Spleen (tissue), 13 donors: ENCODE measurements at places on chromosomes 2 and 18. TPM values are rescaled to one million over a fixed set of nuclear protein-coding genes. Genes with fewer than 3 reads are reported as not detected.
A peak's percentile ranks its signal among the peaks of the same experiment; 100 is the strongest.

RAB6C gene
- total RNA-seq = 0.94 TPM

GRCh38 chr18:40338284-40338683 lies 1616.8 kb upstream of the PIK3C3 start:
- DNase-seq = no peak
- no peak overlapping the region for H3K27ac ChIP-seq
- H3K27me3 ChIP-seq = no peaks in the 10 kb centered on the region

GRCh38 chr2:232372231-232373208 lies 6.0 kb upstream of the ALPP start:
- DNase-seq = no peak
- H3K27ac ChIP-seq = no peak overlapping the region
- H3K36me3 ChIP-seq = no peaks in the 10 kb centered on the region
- no peak overlapping the region for H3K4me3 ChIP-seq
- H3K4me1 ChIP-seq = no peaks in the 10 kb centered on the region

GRCh38 chr2:74816540-74817303 lies 17.2 kb upstream of the HK2 start:
- no peak overlapping the region for H3K4me3 ChIP-seq
- H3K4me1 ChIP-seq = no peaks in the 10 kb centered on the region
- no peaks in the 10 kb centered on the region for H3K27me3 ChIP-seq
- DNase-seq = no peak
- H3K27ac ChIP-seq = peak overlapping the region; percentile 86

DNA sequence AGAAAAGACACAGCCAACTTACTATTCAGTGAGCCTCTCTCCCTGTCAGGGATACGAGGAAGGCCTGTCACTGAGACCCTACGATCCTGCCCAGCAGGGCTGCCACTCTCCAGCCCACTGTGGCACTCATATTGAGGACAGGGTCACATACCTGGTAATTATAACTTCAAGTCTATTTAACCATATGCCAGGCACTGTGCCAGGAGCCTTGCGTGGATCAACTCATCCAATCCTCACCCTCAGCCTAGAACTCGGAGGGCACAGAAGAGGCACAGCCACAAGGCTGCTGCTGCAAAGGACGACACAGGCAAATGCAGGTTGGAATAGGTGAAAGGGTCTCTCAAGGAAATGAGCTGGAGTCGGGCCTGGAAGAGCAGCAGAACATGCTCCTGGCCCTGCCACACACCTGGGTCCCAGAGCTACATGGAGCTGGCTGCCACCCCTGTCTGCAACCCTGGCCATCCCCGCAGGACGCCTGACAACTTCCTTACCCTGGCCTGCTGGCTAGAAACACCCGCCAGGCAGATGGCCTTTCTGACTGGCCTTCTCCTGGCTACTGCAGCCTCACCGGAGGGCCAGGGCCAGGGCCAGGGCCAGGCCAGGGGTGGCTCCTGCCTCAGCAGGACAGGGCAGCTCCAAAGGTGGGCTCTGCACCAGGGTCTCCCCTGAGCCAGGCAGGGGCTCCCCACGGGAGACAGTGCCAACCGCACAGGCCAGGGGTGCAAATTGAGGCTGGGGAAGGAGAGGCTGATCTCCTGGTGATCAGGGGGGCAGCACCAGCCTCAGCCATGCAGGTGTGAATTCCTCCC lies 32.1 kb upstream of the SLC66A3 start:
- peaks cover 11% of the 10 kb centered on the region for H3K27me3 ChIP-seq
- no peak overlapping the region for H3K27ac ChIP-seq
- no peaks in the 10 kb centered on the region for H3K36me3 ChIP-seq
- peaks cover 8% of the 10 kb centered on the region for H3K4me1 ChIP-seq

GRCh38 chr2:142742371-142743214 lies 134.9 kb upstream of the KYNU start:
- H3K27ac ChIP-seq = no peak overlapping the region
- H3K27me3 ChIP-seq = no peaks in the 10 kb centered on the region
- H3K4me3 ChIP-seq = no peak overlapping the region
- H3K4me1 ChIP-seq = no peaks in the 10 kb centered on the region
- H3K36me3 ChIP-seq = no peaks in the 10 kb centered on the region

GPC1 gene
- 9.0 TPM for total RNA-seq

- peak; percentile 68 for DNase-seq
- no peaks in the 10 kb centered on the region for H3K36me3 ChIP-seq
- H3K4me1 ChIP-seq = peaks cover 75% of the 10 kb centered on the region
- peak overlapping the region; percentile 91 for H3K27ac ChIP-seq
- peak overlapping the region; percentile 91 for H3K4me3 ChIP-seq
Observed at GRCh38 chr2:96146881-96147592, 1.8 kb upstream of the DUSP2 start.

GRCh38 chr2:151049746-151050145 lies 211.9 kb downstream of the RBM43 start:
- DNase-seq = no peak
- no peak overlapping the region for H3K27ac ChIP-seq
- no peak overlapping the region for H3K4me3 ChIP-seq
- no peaks in the 10 kb centered on the region for H3K4me1 ChIP-seq
- H3K27me3 ChIP-seq = no peaks in the 10 kb centered on the region

DNA sequence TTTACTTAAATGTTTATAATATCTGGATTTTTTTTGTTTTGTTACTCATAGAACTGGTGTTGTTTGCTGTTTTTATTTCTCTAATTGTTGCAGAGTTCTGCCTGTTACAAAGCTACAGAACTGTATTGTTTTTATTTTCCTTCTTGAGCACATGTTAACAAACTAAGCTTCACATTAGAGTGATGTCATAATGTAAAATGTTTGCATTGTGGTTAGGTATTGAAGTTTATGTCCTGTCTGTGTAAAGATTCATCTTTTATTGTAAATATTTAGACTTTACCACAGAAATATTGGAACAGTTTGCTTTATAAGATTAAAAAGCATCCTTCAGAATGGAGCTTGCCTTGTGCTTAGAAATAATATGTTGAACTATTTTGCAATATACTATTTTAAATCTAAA lies 67.7 kb downstream of the CLIP4 start:
- H3K27ac ChIP-seq = no peak overlapping the region
- H3K27me3 ChIP-seq = no peaks in the 10 kb centered on the region
- DNase-seq = no peak
- no peaks in the 10 kb centered on the region for H3K4me1 ChIP-seq

DNA sequence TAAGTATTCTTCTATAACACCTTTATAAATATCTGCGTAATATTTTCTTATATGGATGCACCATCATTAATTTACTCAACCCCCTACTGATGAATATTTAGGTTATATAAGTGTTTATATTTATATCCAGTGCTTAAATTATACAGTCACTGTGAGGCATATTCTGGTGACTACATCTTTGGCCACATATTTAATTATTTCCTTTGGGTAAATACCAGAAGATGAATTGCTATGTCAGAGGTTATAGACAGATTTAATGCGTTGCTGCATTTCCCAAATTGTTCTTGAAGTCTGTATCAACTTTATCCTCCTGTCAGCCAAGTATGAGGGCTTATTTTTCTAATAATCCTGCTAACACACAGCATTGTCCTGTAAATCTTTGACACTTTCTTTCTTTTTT lies 18.7 kb downstream of the DYSF start:
- peaks cover 72% of the 10 kb centered on the region for H3K4me1 ChIP-seq
- peaks cover 10% of the 10 kb centered on the region for H3K27me3 ChIP-seq
- H3K4me3 ChIP-seq = no peak overlapping the region
- DNase-seq = no peak

GRCh38 chr2:230762317-230762896 lies 49.8 kb downstream of the CAB39 start:
- no peak for DNase-seq
- peaks cover 78% of the 10 kb centered on the region for H3K36me3 ChIP-seq
- peaks cover 17% of the 10 kb centered on the region for H3K4me1 ChIP-seq
- no peak overlapping the region for H3K27ac ChIP-seq
- H3K27me3 ChIP-seq = no peaks in the 10 kb centered on the region

DNA sequence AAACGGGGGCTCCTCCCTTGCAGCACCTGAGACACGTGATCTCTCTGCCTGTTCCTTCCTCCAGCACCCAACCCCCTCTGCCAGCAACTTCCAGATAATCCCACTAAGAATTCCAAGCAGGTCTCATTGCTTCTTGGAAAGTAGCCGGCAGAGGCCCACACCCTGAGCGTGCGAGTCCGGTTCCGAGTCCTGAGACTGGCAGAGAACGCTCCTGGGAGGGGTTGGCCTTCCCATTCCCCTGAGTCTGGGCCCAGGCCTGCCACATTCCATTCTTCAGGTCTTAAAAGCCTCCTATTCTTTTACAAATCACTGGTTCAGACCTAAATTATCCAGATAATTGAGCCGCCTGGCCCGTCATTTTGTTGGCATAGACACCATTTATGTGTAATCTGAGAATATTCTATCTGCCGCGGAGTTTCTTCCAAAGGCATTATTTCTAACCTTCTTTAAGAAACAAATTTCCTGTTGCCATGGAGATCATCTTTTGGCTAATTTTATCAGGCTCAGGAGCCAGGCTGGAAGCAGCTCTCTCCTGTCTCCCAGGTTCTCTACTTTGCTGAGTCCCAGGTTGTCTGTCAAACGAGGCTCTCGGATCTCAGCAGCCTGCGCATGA lies 165.4 kb downstream of the MYCN start:
- H3K27ac ChIP-seq = no peak overlapping the region
- no peaks in the 10 kb centered on the region for H3K27me3 ChIP-seq
- no peak for DNase-seq
- H3K4me3 ChIP-seq = no peak overlapping the region
- H3K36me3 ChIP-seq = no peaks in the 10 kb centered on the region

GRCh38 chr18:69349912-69350597 lies 50.6 kb upstream of the DOK6 start:
- no peak overlapping the region for H3K27ac ChIP-seq
- DNase-seq = no peak
- no peaks in the 10 kb centered on the region for H3K27me3 ChIP-seq
- H3K4me1 ChIP-seq = no peaks in the 10 kb centered on the region
- no peak overlapping the region for H3K4me3 ChIP-seq

DNA sequence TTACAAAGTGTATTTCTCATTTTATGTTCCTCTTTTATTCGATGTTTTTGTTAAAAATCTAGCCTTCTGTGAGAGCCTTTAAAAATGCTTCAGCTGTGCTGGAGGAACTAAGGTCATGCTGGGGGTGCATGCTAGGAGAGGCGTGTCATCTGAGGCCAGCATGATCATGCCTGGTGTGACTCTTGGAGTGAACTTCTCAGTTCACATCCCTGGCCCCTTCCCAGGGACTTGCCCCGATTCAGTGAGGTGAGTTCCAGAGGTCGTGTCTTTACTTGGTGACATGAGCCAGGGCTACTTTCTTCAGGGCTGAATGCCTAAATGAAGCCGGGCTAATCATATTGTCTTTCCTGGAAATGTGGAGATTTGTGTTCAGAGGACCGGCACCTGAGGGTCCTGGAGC lies 264.9 kb downstream of the MREG start:
- no peak for DNase-seq
- no peaks in the 10 kb centered on the region for H3K4me1 ChIP-seq
- no peak overlapping the region for H3K4me3 ChIP-seq
- no peaks in the 10 kb centered on the region for H3K36me3 ChIP-seq
- H3K27me3 ChIP-seq = peaks cover 4% of the 10 kb centered on the region
- peak overlapping the region; percentile 19 for H3K27ac ChIP-seq

GRCh38 chr2:240989451-240990265 lies 8.8 kb upstream of the SNED1 start:
- DNase-seq = peak; percentile 78
- no peaks in the 10 kb centered on the region for H3K27me3 ChIP-seq
- no peak overlapping the region for H3K27ac ChIP-seq
- no peak overlapping the region for H3K4me3 ChIP-seq

- H3K36me3 ChIP-seq = no peaks in the 10 kb centered on the region
- H3K27me3 ChIP-seq = no peaks in the 10 kb centered on the region
Observed at GRCh38 chr2:224283466-224283965, 118.4 kb downstream of the FAM124B start.

GRCh38 chr2:11499081-11499743 lies 33.3 kb upstream of the E2F6 start:
- peaks cover 10% of the 10 kb centered on the region for H3K27me3 ChIP-seq
- H3K4me3 ChIP-seq = no peak overlapping the region
- H3K27ac ChIP-seq = no peak overlapping the region
- DNase-seq = no peak
- peaks cover 4% of the 10 kb centered on the region for H3K4me1 ChIP-seq

DNA sequence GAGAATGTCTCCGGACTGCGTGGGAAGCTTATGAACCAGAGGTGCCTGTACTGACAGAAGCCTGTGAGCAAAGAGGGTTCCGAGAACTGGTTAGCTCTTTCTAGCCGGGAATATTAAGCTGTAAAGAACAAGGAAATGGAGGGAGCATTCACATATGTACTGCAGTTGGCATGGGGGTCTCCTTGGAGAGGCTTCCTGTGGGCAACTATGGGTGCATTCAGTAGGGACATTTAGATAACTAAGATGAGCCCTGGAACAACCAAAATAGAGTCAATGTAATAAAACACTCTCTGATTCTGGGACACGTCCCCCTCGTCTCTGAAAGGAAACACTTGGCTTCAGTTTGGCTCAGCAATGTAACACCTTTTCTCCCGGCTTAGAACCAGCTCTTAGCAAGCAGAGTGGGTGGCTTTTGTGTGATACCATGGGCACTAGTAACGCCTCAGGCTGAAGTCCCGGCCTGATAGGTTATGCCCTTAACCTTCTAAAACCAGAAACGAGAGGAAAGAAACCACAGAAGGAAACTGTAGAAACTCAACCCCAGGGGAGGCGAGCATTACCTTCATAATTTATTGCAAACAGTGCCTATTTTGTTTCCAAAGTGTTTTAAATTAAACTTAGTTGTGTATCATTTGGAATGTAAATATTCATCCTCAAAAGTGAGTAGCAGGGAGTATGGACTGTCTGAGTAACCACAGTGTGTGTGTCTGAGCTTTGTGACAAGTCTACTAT lies 48.8 kb upstream of the LPIN2 start:
- H3K4me1 ChIP-seq = peaks cover 56% of the 10 kb centered on the region
- no peak for DNase-seq
- H3K4me3 ChIP-seq = no peak overlapping the region
- no peaks in the 10 kb centered on the region for H3K36me3 ChIP-seq
- H3K27ac ChIP-seq = peak overlapping the region; percentile 86

GRCh38 chr2:74457549-74458131 lies 598 bp upstream of the WBP1 start:
- no peaks in the 10 kb centered on the region for H3K27me3 ChIP-seq
- H3K27ac ChIP-seq = peak overlapping the region; percentile 95
- DNase-seq = peak; percentile 97
- H3K4me1 ChIP-seq = peaks cover 44% of the 10 kb centered on the region
- peaks cover 28% of the 10 kb centered on the region for H3K36me3 ChIP-seq

TCF7L1 gene
- 3.3 TPM for total RNA-seq
